ENCODE measurements at places on chromosomes 2 and 18.

- no peak for DNase-seq
Measured at GRCh38 chr2:67844024-67844540, 218.7 kb downstream of the C1D start.

GRCh38 chr2:39998617-39999016, 219.6 kb upstream of the THUMPD2 start:
- no peak for DNase-seq

GRCh38 chr2:101806123-101806522, 108.6 kb downstream of the MAP4K4 start:
- no peak for DNase-seq

DNA sequence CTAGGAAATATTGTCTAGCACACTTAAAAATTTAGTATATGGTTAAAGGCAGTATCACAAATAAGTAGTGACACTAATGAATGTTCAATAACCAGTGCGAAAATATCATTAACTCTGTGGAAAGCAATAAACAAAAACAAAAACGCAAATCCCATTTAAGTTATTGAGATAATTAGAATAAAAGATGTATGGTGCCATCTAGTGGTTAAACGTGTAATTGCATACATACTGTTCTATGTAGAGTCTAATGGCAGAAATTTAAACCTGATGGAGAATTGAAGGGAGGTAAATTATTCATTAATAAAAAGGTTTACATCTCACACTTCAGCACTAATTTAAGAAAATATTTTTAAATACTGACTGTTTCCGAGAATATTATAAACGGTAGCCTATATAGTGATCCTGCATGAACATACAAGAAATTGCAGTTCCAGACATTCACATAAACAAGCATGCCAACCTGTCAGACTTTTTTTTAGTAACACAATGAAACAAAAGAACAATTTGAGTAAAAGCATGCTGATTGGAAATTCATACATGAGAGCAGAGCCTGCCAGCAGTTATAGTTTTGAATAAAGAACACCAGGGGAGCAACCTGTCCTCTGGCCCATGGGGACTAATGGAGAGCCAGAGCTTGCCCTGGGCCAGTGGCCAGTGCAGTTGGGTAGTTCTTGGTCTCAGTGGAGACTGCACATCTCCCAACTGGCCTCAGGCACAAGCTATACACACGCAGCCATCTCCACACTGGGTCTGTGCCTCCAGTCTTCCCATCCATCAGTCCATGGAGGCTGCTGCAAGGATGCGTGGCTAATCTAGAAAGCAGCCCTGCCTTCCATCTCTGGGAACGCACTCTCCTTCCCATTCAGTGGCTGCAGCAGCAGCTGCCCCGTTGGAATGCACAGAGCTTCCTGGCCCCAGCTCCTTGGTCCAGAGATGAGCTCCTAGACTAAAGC, 28.0 kb downstream of the GCG start:
- DNase-seq = peak; percentile 11

DNA sequence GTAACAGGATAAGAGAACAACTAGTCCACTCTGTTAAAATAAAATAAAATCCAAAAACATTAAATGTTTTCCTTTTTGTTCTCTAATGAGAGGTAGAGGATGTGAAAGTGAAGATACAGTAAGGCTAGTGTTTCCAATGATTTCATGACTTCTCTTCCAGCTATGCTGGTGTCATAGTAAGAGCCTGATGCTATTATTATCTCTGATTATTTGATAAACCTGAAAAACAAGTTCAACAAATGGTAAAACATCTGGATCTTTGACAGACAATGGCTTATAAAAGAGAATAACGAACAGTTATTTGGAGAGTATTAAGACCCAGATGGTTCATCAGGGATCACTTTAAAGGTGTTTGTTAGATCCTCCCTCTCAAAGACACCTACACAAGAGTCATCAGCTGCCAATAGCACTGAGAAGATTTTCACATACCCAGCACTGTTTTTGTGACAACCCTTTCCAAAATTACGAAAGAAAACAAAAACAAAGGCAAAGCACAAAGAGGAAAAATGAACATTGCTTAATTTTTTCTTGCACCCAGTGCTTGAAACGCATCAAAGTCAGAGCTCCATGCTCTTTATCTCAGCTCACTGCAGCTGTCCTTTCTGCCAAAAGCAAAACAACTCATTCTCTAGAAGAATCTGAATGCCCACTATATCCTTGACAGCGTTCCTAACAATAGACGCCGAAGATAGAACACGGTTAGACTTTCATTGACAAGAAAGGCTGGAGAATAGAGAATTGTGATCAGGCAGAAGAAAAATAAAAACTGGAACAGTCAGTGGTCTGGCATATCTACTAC, 168.6 kb downstream of the SLC8A1 start:
- no peak for DNase-seq
